Activated CD4-positive, alpha-beta T cell treated with anti-CD3 and anti-CD28 coated beads, Interleukin-10, Interleukin-2, amounts not matched to agents 100 ng/mL and 50 ng/mL, durations not matched to agents 16 hours and 8 hours (primary cell): ENCODE measurements at places on chromosomes 13 and 19.

DNA sequence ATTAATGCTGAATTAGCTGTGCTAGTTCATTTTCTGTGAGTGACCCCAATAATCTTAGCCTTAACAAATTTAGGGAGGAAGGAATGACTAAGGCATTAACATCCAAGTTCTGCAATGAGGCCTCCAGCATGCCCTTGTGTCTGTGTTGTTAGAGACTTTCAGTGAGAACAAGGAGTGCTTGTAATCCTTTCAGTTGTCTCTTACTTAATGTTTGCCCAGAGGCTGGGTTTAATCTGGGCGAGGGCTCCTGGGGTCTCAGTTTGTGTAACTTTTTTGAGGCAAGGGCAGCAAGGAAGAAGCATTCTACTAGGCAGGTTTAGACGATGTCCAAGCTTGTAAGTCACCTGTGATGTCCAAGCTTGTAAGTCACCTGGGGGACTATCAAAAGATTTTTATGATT, 24.3 kb downstream of the CCNA1 start:
- no peak for DNase-seq

DNA sequence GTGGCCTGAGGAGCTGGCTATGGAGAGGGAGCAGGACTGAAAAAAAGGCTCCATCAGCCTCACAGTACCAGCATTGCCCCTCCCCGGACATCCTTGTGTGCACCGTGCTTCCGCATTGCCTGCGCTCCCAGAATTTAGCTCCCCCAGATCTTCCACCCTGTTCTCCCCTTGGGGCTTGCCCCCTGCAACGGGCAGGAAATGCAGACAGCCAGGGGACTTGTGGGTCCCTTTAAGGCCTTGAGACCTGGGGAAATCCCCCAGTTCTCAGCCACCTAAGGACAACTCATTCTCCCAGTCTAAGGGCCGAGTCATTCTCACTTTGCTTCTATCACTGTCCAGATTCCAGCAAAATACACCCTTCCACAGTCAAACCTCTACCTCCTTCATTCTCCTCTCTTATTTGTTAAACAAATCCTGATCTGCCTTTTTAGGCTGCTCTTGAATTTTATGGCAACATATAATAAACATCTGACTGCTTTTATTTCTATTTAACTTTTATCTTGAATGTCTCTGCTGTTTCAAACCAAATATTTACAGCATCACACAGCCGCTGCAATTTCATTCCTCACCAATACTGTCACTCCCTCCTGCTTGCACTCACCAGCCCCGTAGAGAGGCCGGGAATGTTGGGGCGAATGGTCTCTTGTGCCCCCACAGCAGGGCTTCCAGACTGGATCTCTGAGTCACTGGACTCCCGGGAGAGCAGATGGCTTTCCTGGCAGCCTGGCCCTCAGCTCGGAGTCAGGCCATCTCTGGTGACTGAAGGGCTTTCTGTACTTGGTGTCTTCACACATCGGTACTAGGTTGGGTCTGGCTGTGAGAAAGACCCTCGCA, 221.9 kb downstream of the TSHZ3 start:
- no peak for DNase-seq

DNA sequence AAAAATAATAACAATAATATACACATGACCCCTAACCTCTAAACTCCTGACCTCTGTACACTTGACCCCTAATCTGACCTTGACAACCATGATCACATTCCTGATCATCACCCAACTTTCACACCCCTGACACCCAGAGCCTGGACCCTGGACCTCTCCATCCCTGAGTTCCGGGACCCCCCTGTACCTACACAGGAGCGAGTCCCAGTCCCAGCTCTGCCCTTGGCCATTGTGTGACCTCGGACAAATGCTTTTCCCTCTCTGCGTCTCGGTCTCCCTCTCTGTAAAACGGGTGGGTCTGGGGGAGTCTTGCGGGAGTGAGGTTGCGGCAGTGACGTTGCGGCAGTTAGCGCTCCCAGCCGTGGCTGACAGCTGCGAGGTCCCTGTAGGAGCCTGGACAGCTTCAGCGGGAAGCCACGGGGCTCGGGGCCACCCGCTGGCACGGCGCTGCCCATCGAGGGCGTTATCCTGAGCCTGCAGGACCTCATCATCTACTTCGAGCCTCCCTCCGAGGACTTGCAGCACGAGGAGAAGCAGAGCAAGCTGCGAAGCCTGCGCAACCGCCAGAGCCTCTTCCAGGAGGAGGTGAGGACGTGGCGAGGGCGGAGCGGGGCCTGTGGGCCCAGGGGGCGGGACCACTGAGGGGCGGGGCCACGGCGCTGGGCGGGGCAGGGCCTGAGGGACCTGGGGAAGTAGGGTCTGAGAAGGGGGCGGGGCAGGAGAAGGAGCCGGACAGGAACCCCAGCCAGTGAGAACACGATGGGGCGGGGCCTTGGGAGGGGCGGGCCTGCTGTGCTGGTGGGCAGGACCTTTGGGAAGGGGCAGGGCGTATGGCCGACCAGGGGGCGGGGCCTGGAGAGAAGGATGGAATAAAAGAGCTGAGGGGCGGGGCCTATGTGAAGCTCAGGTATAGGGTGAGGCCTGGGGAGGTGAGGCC, 19.2 kb downstream of the RYR1 start:
- DNase-seq, result peak; percentile 55

DNA sequence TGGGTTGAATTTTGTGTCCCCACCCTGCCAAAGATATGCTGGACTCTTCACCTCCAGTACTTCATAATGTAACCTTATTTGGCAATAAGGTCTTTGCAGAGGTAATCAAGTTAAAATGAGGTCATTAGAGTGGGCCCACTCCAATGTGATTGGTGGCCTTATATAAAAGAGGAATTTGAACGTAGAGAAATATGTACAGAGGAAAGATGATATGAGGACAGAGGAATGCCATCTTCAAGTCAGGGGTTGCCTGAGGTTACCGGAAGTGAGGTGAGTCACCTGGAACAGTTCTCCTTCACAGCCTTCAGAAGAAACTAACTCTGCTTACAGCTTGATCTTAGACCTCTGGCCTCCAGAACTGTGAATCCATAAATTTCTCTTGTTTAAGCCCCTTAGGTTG, 69.9 kb downstream of the GPC5 start:
- DNase-seq, result no peak

GRCh38 chr13:50711996-50712395, 131.5 kb downstream of the DLEU7 start:
- no peak for DNase-seq

GRCh38 chr13:53631511-53631910, 602.9 kb downstream of the OLFM4 start:
- no peak for DNase-seq

- no peak for DNase-seq
Observed at GRCh38 chr13:79112016-79112415, 294.0 kb downstream of the RBM26 start.
